Erythroblast (primary cell): ENCODE measurements at places on chromosomes 7 and 10.

DNA sequence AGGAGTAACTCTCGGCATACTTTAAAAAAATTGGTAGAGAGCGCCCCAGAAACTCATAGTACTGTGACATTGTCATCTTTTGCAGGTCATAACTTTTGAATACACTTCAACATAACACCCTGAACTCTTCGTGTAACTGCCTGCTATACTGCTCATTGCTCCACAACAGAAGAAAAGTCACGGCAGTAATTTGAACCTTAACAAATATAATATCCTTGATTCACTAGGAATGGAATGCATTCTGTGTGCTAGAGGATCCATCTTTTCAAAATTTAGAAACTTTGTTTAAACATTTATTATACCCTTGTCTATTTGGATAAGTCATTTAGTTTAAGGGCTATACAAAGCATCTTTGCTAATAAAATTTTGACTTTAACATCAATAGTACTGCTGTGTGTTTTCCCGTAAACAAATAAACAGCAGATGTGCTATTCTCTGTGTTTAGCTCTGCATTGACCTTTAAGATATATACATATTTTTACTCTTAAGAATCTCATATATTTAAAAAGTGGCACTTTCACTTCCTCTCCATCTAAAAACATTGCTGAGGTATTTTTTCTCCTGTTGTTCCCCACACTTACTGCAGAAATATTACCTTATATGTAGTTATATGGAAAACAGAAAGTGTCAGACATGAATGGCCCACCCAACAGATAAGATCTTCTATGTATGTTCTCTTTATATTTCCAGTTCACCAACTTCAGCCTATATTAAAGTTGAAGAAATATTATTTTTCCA is 217.6 kb upstream of the TMEM229A start:
- DNase-seq, result no peak

GRCh38 chr10:4474829-4475228 is 351.2 kb upstream of the AKR1E2 start:
- DNase-seq, result no peak

- no peak for DNase-seq
Measured at GRCh38 chr7:92889081-92889480, 52.7 kb upstream of the CDK6 start.

GRCh38 chr10:66538371-66538770 is 387.5 kb upstream of the LRRTM3 start:
- DNase-seq, result no peak

- DNase-seq, result peak; percentile 40
Measured at GRCh38 chr10:92990615-92991014, 70.0 kb upstream of the CYP26C1 start.

- DNase-seq, result no peak
Measured at GRCh38 chr7:47941136-47941844, 7.0 kb downstream of the PKD1L1 start.

DNA sequence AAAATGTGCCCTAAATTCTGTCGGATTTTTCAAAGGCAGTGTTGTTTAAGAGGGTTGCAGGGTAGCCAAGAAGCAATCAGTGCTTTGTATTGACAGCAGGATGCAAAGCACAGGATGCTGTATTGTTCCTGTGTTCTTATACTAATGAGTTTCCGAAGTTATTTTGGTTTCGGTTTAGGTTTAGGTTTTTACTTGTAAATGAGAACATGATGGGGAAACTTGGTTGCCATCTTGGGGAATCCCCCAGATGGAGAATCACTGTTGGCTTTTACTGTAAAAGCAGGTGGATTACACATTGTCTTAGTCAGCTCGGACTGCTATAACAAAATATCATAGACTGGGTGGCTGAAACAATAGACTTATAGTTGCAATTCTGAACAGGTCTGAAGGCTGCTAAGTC is 72.1 kb downstream of the INHBA start:
- DNase-seq, result no peak

DNA sequence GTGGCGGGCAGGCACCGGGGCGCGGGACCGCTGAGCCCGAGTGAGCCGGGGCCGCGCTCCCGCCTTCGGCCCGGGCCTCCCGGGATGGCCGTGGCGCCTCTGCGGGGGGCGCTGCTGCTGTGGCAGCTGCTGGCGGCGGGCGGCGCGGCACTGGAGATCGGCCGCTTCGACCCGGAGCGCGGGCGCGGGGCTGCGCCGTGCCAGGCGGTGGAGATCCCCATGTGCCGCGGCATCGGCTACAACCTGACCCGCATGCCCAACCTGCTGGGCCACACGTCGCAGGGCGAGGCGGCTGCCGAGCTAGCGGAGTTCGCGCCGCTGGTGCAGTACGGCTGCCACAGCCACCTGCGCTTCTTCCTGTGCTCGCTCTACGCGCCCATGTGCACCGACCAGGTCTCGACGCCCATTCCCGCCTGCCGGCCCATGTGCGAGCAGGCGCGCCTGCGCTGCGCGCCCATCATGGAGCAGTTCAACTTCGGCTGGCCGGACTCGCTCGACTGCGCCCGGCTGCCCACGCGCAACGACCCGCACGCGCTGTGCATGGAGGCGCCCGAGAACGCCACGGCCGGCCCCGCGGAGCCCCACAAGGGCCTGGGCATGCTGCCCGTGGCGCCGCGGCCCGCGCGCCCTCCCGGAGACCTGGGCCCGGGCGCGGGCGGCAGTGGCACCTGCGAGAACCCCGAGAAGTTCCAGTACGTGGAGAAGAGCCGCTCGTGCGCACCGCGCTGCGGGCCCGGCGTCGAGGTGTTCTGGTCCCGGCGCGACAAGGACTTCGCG is 534 bp downstream of the FZD9 start:
- peak; percentile 47 for DNase-seq

DNA sequence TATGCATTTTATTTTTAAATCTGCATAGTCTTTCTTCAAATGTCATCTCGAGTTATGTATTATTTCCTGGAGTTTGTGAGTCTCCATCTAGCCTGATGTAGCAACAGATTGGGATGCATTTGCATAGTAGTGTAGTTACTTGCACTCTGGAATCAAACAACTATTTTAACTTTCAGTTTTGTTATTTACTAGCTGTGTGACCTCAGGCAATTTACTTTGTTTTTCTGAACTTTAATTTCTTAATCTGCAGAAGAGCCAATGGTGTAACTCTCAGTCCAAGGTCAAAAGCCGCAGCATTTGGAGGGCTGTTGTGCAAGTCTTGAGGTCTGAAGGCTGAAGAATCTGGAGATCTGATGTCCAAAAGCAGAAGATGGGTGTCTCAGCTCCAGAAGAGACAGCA is 175.8 kb upstream of the SORCS1 start:
- no peak for DNase-seq

GRCh38 chr10:22148961-22149360 is 68.9 kb downstream of the EBLN1 start:
- DNase-seq, result no peak

DNA sequence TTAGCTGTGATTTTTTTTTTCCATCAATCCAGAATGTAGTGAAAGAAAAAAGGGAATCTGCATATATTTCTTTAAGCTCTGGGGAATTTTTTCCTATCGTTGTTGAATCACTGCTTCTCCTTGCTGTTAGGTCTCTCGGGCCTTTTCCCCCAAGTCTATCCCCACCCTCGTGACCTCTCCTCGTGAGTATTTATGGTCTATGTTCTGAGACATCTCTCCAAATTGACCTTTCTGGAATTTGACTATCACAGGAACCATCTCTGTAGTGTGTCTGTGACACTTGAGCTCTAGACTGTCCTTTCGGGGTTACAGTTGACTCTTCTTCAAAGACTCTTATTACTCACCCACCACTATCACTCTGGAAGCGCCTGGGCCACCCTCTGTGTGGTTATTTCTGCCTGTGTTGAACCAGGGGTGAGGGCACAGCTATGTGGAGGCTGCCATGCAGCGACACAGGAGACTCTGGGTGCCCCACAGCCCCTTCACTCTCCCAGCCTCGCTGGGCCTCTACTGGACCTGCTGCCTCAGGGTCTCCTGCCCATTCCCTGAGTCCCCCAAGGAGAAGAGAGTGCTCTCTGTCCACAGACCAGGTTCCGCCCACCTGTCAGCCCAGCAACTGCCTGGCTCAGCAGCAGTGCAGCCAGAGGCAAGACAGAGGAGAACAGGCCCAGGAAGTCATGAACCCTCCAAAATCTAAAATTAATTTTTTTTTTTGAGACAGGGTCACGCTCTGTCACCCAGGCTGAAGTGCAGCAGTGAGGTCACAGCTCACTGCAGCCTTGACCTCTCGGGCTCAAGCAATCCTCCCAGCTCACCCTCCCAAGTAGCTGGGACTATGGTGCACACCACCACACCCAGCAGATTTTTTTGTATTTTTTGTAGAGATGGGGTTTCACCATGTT is 45.7 kb upstream of the PTPRN2 start:
- DNase-seq, result no peak

GRCh38 chr10:60209874-60210570 is 179.7 kb downstream of the ANK3 start:
- DNase-seq, result no peak

GRCh38 chr7:108135446-108136190 is 5.5 kb upstream of the LAMB4 start:
- no peak for DNase-seq

DNA sequence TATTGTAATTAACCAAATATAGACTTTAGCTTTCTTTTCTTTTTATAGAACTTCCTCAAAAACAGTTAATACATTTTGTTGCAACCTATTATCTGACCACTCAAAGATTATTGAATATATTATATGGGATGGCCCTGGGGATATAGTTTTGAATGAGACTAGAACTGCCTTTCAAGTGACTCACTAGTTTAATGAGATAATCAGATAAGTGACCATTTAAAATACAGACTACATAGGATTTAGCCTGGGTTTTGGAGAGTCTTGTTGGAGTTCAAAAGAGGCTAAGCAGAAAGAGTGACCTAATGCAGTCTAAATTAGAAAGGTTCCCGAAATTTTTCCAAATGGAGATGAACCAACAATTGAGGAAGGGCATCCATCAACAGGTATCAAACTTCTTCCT is 305.2 kb upstream of the ETV1 start:
- DNase-seq, result no peak

DNA sequence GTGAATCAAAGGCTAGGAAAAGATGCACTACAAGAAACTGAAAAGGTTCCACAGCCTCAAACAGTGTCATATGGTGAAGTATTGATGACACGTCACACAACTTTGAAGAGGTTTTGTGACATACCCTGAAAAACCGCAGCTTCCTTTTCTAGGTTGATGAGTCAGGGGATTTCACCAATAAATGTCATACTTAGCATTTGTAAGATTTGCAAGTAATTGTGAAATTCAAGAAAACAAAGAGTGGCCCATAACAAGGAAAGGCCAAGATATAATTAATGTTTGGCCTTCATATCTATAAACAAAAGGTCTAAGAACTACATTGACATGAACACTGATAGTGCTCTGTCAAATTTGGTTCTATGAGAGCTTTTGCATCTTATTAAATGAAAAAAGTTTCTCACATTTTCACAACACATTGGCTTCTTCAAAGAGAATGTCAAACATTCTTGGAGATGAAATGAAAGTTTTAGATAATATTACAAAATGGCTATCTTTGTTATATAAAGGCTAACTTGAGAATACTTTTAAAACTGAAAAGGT is 62.0 kb upstream of the NAMPT start:
- DNase-seq, result peak; percentile 9
